GM12892 (cell line): ENCODE measurements at places on chromosomes 7 and 10.

DNA sequence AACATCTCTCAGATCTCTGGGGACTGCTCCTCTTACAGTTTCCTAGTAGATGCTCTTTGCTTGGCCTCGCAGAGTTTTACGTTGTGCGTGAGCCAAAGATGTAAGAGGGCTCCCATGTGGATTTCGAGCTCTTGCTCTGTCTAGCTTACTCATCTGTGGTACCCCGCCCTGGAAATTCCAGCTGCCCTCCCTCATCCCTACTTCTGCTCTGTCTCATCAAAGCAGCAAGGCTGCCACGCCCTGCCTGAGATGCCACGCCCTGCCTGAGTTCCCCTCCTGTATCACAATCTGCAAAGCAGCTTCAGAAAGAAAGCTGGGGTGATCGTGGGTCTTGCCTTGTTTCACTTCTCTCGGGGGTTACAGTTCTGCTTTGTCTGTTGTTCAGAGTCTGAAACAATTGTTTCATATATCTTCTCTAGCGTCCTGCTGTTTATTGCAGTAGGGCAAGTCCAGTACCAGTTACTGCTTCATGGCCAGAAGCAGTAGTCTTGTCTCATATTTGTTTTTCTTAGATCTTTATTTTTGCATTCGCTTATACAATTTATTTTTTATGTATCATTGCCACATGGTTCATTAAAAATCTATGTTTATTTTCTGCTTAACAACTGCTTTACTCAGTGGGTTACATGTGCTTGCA lies 36.1 kb upstream of the CCNY start:
- peak; percentile 25 for DNase-seq

GRCh38 chr7:100914879-100915447 lies 19.3 kb upstream of the ACHE start:
- no peak for DNase-seq

GRCh38 chr7:155974186-155974897 lies 162.1 kb upstream of the SHH start:
- no peak for DNase-seq

- DNase-seq, result no peak
These were observed 13.1 kb upstream of the SLC26A3 start for GRCh38 chr7:107816011-107816566.

DNA sequence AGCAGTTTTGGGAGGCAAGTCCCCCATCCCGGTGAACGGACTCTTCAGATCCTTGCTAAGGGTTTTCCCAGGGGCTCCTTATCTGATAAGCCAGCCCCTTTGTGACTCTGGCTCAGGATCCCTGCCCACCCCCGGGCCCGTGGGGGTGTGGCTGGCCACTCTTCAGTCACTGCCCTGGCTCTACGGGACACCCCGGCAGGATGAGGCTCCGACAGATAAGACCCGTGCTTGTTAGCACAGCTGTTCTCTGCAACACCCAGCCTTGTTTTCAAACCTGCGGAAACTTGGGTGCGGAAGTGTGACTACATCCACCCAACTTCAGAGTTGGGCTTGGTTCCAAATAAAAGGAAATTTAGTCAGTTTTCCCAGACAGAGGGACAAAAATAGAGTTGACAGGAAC lies 66.7 kb upstream of the PODXL start:
- no peak for DNase-seq

DNA sequence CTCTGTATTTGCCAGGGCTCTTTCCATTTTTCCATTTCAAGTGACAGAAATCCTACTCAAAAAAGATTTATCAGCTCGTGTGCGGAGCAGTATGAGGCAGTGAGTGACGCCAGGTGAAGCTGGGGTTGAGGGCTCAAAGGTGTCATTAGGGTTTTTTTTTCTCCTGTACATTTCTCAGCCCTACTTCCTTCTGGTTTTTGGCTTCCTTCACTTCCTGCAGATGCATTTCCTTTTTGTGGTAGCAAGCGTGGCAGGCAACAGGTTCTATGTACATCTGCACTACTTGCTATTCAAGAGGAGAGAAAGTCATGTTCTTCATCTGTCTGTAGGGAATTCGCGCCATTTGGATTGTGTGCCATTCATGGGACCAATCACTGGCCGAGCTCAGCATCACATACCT lies 52.8 kb upstream of the AOAH start:
- DNase-seq, result no peak
